ENCODE measurements at places on chromosomes 1 and 21. TPM values are rescaled to one million over a fixed set of nuclear protein-coding genes. Genes with fewer than 3 reads are reported as not detected.

The KRTAP12-4 gene
- not detected for total RNA-seq

The KANK4 gene
- total RNA-seq = 0.09 TPM

The SUSD4 gene
- 1.9 TPM for total RNA-seq

The OR2L2 gene
- not detected for total RNA-seq

The WNT2B gene
- total RNA-seq = 1.8 TPM

The FCRL4 gene
- total RNA-seq = not detected

The LYPLA2 gene
- 39.9 TPM for total RNA-seq

The CASQ1 gene
- total RNA-seq = 0.18 TPM

The PAQR7 gene
- total RNA-seq = 6.9 TPM

The LRRC7 gene
- total RNA-seq = not detected

The CCDC24 gene
- total RNA-seq = 2.6 TPM

The TMEM201 gene
- 2.8 TPM for total RNA-seq

The LCE6A gene
- not detected for total RNA-seq

The HJV gene
- not detected for total RNA-seq

The PLA2G5 gene
- total RNA-seq = 0.36 TPM

The PCNX2 gene
- total RNA-seq = 130 TPM

The LCE2C gene
- not detected for total RNA-seq

The GUCA2B gene
- not detected for total RNA-seq

All from fibroblast of the aortic adventitia (primary cell).